ENCODE measurements at places on chromosomes 3 and 15.

DNA sequence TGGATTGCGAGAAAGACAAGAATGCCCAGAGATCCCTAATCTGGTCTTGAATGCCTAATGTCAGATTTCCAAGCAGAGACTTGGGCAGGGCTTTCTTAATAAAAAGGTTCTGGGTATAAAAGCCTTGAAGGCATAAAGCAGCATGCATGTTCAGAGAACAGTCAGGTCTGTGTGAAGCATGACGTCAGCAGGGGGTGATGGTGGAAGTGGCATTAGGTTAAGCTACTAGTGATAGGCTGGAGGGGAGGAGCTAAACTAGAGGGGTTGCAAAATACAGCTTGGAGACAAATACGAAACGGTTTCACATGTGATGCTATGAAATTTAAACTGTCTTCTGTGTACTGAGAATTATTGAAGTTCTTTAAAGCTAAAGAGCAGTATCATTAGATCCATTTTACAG is 125.6 kb downstream of the VPS8 start:
- no peak overlapping the region for H3K4me3 ChIP-seq
- peaks cover 37% of the 10 kb centered on the region for H3K36me3 ChIP-seq
- no peaks in the 10 kb centered on the region for H3K27me3 ChIP-seq

DNA sequence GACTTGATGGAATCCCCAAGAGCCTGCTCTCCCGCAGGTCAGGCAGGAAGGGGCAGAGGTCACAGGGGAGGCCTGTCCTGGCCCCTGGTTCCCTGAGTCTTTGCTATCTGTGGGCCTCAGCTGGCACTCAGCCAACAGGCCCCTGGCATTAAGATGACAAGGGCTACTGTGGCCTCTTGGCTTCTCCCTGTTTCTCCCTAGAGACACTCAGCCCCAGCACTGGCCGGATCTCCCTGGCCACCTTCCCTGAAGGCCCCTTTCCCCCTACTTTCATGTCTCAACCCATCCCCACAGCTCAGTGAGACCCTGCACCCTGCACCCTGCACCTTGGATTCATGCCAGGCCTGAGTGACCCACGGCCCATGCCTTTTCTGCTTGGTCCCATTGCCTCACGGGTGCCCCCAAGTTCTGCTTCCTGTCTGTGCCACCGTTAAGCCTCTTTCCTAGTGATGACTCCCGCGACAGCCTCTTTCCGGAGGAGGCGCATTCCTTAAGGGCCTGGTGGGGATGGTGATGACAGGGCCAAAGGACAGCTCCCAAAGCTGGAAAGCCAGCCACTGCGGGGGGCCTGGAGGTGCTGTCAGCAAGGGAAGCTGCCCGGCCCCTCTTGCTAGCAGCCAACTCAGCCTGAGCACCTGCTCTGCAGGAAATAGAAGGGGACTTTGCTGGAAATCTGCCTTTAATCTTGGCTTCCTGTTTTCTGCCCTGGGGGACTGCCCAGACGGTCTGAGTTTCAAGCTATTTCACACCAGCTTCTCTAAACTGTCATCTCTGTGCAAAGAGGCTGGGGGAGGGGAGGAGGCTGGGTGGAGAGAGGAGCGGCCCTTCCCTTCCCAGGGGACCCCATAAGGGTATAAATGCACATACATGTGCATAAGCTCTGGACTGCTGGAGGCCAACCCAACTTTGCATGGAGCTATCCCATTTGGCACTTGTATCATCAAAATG is 4.8 kb upstream of the CSK start:
- H3K4me3 ChIP-seq: peak overlapping the region; percentile 77
- no peaks in the 10 kb centered on the region for H3K36me3 ChIP-seq
- peak overlapping the region; percentile 99 for H3K27ac ChIP-seq
- H3K27me3 ChIP-seq: no peaks in the 10 kb centered on the region
- H3K4me1 ChIP-seq: peaks cover 58% of the 10 kb centered on the region
- DNase-seq: peak; percentile 75

GRCh38 chr3:76991165-76991564 is 48.7 kb upstream of the ROBO2 start:
- no peak overlapping the region for H3K27ac ChIP-seq
- no peak for DNase-seq
- H3K4me3 ChIP-seq: no peak overlapping the region

DNA sequence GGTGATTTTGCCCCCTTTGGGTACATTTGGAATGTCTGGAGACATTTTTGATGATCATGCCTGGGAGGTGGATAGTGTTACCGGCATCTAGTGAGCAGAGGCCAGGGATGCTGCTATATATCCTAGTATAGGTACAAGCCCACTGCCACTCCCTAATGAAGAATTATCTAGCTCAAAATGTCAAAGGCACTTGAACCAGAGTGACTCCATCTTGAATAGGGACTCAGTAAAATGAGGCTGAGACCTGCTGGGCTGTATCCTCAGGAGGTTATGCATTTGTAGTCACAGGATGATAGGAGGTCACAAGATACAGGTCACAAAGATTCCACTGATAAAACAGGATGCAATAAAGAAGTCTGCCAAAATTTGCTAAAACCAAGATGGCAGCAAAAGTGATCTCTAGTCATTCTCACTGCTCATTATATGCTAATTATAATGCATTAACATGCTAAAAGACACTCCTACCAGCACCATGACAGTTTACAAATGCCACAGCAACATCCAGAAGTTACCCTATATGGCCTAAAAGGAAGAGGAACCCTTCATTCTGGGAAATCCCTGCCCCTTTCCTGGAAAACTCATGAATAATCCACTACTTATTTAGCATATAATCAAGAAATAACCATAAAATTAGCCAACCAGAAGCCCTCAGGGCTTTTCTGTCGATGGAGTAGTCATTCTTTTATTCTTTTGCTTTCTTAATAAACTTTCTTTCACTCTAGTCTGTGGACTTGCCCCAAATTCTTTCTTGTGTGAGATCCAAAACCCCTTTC is 40.0 kb upstream of the FAM3D start:
- no peaks in the 10 kb centered on the region for H3K36me3 ChIP-seq
- no peak for DNase-seq
- peaks cover 4% of the 10 kb centered on the region for H3K27me3 ChIP-seq
- H3K4me1 ChIP-seq: no peaks in the 10 kb centered on the region
- H3K4me3 ChIP-seq: no peak overlapping the region

GRCh38 chr15:94894056-94894455 is 662.7 kb downstream of the MCTP2 start:
- H3K27me3 ChIP-seq: no peaks in the 10 kb centered on the region
- no peak for DNase-seq
- no peaks in the 10 kb centered on the region for H3K4me1 ChIP-seq

- DNase-seq: peak; percentile 15
- H3K4me3 ChIP-seq: peak overlapping the region; percentile 56
- no peaks in the 10 kb centered on the region for H3K27me3 ChIP-seq
Measured at GRCh38 chr3:170867143-170867937, 2.7 kb downstream of the RPL22L1 start.

GRCh38 chr15:46938169-46938568 is 779.1 kb upstream of the SEMA6D start:
- H3K4me1 ChIP-seq: no peaks in the 10 kb centered on the region
- H3K36me3 ChIP-seq: no peaks in the 10 kb centered on the region
- no peak for DNase-seq
- H3K4me3 ChIP-seq: no peak overlapping the region
- no peaks in the 10 kb centered on the region for H3K27me3 ChIP-seq
- no peak overlapping the region for H3K27ac ChIP-seq

DNA sequence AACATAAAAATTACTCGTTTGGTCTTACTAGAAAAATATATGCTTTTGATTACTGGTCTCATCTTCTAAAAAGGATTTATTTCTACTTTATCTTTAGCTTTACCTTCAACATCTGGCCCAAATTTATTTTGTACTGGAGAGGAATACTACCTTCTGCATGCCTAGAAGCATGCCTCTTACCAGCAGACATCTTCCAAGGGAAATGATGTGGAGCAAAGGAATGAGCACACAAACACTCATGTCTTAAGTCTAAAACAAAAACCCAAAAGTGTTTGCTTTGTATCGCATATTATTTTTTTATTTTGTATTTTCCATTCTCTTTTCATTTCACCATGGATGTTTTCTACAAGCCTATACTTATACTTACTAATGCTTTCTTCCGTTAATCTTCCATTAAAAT is 304.6 kb upstream of the KCNMB2 start:
- peaks cover 2% of the 10 kb centered on the region for H3K27me3 ChIP-seq
- H3K36me3 ChIP-seq: no peaks in the 10 kb centered on the region
- H3K4me3 ChIP-seq: no peak overlapping the region
- no peak for DNase-seq

GRCh38 chr3:194817936-194818335 is 132.3 kb downstream of the FAM43A start:
- H3K4me3 ChIP-seq: no peak overlapping the region
- H3K4me1 ChIP-seq: peaks cover 3% of the 10 kb centered on the region
- H3K27ac ChIP-seq: no peak overlapping the region
- H3K27me3 ChIP-seq: peaks cover 8% of the 10 kb centered on the region
- peaks cover 2% of the 10 kb centered on the region for H3K36me3 ChIP-seq

DNA sequence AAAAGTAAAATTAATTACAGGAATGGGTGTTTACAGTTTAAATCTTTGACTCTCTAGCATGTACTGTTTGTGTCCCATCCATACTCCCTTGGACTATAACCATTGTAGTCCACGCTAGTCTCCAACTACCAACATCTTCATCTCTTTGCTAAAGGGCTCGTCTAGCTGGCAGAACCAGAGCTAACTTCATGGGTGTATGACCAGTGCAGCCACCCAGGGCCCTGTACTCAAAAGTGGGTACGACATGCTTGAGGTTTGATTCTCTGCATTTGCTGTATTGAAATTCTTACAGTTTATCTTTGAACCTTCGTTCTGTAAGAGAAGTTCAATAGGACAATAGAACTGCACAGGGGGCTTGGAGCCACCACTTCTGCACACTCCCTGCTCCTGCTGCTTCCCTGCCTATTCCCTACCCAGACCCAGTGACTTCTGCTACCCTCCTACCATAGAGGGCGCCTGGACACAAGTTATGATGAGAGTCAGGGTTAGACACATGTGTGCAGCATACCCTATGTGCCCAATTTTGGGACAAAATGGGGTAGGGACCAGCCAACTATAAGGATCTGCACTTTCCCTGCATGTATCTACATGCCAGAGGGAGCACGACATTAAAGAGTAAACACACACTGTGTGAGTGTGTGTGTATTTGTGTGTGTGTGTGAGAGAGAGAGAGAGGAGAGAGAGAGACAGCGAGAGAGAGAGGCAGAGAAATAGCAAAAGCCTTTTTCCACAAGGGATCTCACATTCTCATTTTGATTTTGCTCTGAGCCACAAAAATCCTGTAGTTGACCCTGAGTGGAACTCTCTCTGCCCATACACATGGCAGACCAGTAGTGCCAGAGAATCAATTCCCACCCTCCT is 59.0 kb upstream of the NECTIN3 start:
- no peak for DNase-seq
- no peaks in the 10 kb centered on the region for H3K27me3 ChIP-seq
- no peak overlapping the region for H3K27ac ChIP-seq

- peak overlapping the region; percentile 48 for H3K4me3 ChIP-seq
- DNase-seq: peak; percentile 26
- H3K4me1 ChIP-seq: peaks cover 17% of the 10 kb centered on the region
Measured at GRCh38 chr3:156483426-156483825, 71.5 kb downstream of the SSR3 start.

GRCh38 chr3:11808231-11808630 is 38.5 kb downstream of the TAMM41 start:
- no peak for DNase-seq
- peaks cover 22% of the 10 kb centered on the region for H3K36me3 ChIP-seq
- H3K4me1 ChIP-seq: no peaks in the 10 kb centered on the region
- no peak overlapping the region for H3K4me3 ChIP-seq

GRCh38 chr3:52787246-52787645 is 7.3 kb upstream of the ITIH3 start:
- H3K4me1 ChIP-seq: no peaks in the 10 kb centered on the region
- H3K4me3 ChIP-seq: no peak overlapping the region
- H3K36me3 ChIP-seq: no peaks in the 10 kb centered on the region
- H3K27me3 ChIP-seq: peaks cover 5% of the 10 kb centered on the region

GRCh38 chr3:137987723-137988122 is 22.2 kb upstream of the CLDN18 start:
- peaks cover 2% of the 10 kb centered on the region for H3K4me1 ChIP-seq
- H3K4me3 ChIP-seq: no peak overlapping the region
- no peak overlapping the region for H3K27ac ChIP-seq
- DNase-seq: no peak
- H3K27me3 ChIP-seq: peaks cover under 1% of the 10 kb centered on the region

GRCh38 chr15:53129121-53129904 is 339.2 kb upstream of the ONECUT1 start:
- H3K27me3 ChIP-seq: peaks cover 3% of the 10 kb centered on the region
- DNase-seq: no peak
- no peaks in the 10 kb centered on the region for H3K36me3 ChIP-seq
- H3K4me3 ChIP-seq: no peak overlapping the region
- no peak overlapping the region for H3K27ac ChIP-seq
- no peaks in the 10 kb centered on the region for H3K4me1 ChIP-seq

DNA sequence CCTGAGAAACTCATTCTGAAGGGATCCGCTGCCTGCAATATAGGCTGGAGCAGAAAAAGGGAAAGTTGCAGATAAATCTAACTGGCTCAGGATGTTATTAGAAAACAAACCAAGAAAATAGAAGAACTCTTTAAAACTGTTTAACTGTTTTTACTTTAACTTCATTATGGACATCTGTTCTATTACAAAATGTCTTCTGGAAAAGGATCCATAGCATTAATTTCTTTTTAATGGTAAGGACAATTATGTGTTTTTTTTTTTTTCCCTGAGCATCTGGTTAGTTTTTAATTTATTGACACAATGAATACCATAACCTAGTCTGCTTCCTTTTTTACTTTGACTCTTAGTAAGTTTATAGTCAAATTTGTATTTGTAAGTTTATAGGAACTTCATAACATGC is 239.5 kb downstream of the NAALADL2 start:
- no peaks in the 10 kb centered on the region for H3K36me3 ChIP-seq
- no peak overlapping the region for H3K27ac ChIP-seq
- no peak overlapping the region for H3K4me3 ChIP-seq
- no peak for DNase-seq
- H3K4me1 ChIP-seq: no peaks in the 10 kb centered on the region

DNA sequence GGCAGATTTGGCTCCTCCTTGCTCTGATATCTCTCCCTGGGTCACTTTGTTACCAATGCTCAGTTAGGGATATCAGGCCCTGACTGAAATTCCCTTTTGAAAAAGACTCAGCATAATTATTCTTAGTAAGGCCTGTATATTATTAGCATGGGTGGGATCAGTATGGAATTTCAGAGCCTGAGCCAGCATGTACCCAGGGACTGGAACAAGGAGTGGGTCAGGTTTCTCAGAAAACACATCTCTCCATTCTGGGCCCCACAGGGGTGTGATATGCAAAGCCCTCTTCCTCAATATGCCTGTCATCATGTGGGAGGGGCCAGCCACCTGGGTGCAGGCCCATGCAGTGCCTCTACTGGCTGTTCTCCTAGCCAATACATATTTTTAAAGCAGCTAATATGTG is 423.2 kb downstream of the EPHB1 start:
- H3K4me1 ChIP-seq: peaks cover 4% of the 10 kb centered on the region
- no peak overlapping the region for H3K27ac ChIP-seq
- peaks cover 2% of the 10 kb centered on the region for H3K36me3 ChIP-seq

DNA sequence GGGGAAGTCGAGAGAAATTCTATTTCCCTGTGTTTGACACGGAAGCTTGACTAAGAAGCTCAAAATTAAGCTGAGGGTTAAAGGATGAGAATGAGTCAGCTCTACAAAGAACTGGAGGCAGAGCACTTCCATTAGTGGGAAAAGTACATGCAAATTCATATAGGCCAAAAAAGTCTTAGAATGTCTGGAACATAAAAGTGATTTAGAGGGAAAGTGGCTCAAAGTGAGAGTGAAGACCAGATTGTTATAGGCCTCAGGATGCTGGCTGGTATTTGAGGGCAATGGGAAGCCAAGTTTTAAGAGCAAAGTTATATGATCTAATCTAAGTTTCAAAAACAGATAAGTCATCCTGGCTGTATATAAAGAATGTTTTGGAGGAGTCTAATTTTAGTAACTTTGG is 857.3 kb downstream of the NAALADL2 start:
- H3K27ac ChIP-seq: no peak overlapping the region
- H3K4me1 ChIP-seq: no peaks in the 10 kb centered on the region
- no peak overlapping the region for H3K4me3 ChIP-seq
- H3K36me3 ChIP-seq: no peaks in the 10 kb centered on the region
- no peaks in the 10 kb centered on the region for H3K27me3 ChIP-seq
